ENCODE measurements at places on chromosomes 2 and 18.

DNA sequence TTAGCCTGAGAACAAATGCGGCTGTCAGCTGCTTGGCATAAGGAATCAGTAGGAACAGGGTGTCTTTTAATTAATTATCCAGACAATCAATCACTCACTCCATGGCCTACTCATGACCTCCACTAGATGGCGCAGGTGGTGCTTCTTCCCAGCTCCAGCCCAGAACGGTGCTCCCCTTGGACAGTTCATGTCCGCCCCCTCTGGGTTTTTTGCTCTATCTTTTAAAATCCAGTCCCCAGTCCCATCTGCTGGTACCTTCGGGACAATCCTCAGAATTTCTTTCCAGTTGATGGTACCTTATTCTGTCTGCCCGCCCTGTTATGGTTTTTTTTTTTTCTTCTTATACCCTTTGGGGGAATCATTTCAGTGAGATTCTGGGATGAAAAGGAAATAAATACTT is 99.8 kb downstream of the CACNB4 start:
- DNase-seq: no peak

GRCh38 chr2:158460632-158461297 is 4.0 kb downstream of the PKP4 start:
- DNase-seq: no peak

- DNase-seq: no peak
These were observed 67.3 kb upstream of the SPATS2L start for GRCh38 chr2:200239216-200239615.

GRCh38 chr2:98713332-98714015 is 17.5 kb downstream of the MGAT4A start:
- DNase-seq: no peak

Measured in activated naive CD4-positive, alpha-beta T cell (primary cell).